Kidney tubule cell (primary cell): ENCODE measurements at places on chromosomes 1 and 21.

- no peak for DNase-seq
Observed at GRCh38 chr1:246029616-246030015, 477.5 kb downstream of the SMYD3 start.

DNA sequence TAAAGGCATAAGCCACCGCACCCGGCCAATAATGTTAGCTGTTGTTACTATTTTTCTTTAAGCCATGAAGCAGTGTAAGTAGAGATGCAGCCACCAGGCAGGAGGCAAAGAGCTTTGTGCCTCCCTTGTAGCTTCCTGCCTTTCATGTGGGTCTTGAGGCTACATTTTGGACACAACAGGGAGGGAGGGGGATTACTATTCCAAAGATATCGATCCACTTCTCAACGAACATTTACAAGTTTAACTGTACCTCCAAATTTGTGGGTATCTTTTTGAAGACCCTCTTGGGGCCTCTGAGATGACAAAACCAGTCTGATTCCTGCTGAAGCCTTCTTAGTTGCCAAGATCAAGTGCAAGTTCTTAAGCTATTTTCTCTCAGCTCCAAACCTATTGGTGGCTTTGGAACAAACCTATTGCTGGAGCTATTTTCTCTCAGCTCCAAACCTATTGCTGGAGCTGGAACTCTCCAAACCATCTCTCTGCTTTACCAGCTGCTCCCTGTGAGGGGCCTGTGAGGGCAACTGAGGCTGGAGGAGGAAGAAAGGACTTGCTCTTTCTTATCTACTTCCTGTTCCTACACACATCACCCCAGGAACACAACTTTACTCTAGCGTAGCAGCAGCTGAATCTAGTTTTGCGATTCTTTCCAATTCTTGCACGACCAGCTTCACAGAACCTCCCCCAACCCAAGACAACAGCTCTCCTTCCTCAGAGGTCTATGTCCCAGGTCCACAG lies 16.1 kb upstream of the RCAN3 start:
- DNase-seq = no peak

DNA sequence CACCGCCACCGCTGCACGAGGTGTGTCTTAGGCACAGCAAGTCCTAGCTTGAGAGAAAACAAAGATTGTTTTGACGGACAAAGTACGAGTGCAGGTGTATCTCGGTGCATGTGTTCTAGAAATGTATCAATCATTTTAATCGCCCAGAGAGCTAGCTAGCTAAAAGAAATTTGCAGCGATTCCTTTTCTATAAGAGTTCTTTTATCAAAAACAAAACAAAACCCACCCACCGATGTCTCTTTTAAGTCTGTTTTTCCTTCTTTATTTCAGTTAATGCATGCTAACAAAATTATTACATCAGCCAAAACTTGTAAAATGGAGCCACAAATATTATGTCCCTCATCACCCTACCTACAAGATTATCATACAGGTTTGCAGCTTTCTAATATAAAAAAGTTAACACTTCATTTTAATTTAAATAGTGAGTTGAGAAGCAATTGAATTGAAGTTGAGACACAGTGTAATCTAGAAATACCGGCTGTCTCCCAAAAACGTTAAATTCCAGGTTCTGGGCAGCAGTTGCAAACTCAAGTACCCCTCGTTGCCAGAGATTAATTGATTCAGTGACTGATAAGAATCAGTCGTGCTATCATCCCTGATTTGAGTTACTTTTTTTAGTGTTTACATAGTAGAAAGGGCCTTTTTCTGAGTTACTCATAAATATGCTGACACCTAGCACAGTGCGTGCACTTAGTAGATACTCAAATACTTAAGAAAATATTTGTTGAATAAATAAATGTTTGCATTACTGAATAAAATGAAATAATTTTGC lies 1.5 kb upstream of the SYDE2 start:
- DNase-seq = no peak

DNA sequence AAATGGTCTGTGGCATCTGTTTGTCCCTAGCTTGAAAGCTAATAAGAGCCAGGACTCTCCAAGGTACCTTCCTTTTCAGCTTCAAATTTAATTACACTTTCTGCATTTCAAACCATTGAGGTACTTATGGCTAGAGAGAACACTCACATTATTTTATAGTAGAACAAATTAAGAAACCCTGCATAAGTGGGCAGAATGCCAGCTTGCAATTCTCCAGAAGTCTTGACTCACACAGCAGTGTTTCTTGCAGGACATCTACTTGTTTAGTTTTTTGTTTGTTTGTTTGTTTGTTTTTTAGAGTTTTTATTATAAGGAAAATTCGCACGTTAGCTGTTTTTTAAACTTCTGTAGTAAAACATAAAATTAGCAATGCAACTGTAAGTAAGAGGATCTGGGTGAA lies 397.2 kb downstream of the NEGR1 start:
- DNase-seq = no peak

GRCh38 chr1:165467706-165468105 lies 22.8 kb upstream of the RXRG start:
- no peak for DNase-seq

- no peak for DNase-seq
Observed at GRCh38 chr1:240314845-240315801, 223.4 kb downstream of the FMN2 start.

DNA sequence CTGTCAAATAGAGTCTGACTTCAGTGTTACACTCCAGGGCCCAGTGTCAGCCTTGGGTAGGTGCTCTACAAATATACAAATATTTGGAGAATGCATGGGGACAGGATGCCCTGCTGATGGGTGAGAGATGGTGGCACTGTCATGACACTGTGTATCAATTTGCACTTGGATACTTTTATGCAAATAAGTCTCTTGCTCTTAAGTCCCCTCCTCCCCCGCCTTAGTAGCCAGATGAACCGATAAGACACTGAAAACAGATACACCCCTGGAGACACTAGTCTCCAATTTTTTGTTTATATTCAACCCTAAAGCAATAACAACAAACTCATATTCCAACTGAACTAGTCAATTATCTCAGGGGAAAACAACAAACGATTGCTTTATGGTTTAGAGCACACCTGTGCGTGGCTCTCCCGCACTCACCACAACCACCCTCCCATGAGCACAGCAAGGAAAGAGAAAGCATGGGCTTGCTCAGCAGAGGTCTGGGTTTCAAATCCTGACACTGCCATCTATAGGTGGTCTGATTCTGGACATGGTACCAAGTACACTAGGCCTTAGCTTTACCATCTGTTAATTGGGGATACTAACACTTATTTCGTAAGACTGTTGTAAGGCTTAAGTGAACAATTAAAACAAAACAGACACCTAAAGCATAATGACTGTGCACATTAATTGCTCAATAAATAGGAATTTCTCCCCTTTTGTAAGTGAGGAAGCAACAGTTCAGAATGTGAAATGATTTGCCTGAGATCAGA lies 50.3 kb downstream of the HIVEP3 start:
- DNase-seq = peak; percentile 17
